GM18507 (cell line): ENCODE measurements at places on chromosomes 3 and 15.

GRCh38 chr3:15647611-15648167 lies 46.1 kb downstream of the BTD start:
- no peak for DNase-seq

- no peak for DNase-seq
Measured at GRCh38 chr3:138513090-138513843, 78.9 kb downstream of the ESYT3 start.

DNA sequence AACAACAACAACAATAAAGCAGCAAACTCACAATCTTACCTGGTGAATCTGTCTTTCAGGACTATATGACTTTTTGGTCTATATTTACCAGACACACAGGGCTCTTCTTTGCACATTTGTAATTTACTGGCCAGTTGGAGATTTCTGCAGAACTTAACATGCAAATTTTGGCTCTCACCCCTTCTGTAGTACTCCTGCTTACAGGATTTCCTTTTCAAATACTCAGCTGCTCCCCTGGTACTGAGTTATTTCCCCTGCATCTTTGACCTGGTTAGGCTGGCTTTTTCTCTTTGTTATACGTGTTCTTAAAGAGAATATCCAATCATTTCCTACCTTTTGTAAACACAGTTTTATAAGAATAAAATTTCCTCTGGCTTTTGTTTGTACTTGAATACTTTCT lies 228.0 kb downstream of the MBNL1 start:
- DNase-seq = no peak

DNA sequence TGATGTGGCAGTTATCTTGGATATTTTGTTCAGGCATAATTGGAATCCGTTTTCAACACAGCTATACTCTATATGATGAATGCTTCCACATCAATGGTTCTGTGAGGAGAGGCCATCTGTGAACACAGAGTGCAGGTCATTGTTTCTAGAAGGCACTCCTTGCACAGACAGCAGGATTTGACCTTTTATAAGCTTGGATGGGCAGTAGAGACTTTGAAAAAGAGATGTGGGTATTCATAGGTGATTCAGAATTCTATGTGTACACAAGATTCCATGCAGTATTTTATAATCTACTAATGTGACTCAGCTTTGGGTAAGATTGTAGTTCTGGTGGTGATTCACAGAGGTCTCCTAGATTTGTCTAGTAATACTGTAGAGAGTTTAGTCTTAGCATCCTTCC lies 12.5 kb downstream of the ARPP21 start:
- DNase-seq = no peak

DNA sequence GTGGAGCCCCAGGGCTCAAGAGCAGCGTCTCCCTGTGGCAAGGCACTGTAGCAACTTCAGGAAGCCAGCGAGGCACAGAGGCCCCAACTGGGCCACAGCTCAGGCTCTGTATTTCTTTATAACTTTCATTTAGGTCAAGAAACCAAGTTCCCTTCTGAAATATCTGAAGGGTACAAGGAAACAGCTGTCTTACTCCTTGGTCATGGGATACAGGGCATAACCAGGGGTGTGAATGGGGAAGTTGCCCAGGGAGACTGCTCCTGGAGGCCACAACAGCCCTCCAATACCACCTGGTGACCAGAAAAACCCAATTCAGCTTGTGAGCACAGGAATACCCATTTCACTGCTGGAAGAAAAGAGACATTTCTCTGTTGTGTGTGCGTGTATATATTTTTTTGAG lies 13.3 kb upstream of the SPTBN5 start:
- DNase-seq = no peak

DNA sequence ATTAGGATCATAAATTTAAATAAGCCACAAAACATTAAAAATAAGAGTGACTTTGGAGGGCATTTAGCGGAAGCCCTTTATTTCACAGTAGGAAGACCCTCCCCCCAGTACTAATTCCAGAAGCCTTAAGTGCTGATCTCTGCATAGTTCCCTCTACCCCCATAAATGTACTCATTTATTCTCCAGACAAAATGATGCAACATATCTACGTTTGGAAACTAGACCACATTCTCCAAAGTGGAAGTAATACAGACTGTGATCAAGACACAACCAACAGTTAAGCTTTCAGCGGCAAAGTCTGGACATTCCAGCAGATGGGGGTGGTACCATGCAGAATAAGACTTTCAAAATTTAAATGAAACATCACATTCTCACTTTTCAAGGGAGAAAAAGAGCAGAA lies 44.8 kb upstream of the RPS17 start:
- no peak for DNase-seq

DNA sequence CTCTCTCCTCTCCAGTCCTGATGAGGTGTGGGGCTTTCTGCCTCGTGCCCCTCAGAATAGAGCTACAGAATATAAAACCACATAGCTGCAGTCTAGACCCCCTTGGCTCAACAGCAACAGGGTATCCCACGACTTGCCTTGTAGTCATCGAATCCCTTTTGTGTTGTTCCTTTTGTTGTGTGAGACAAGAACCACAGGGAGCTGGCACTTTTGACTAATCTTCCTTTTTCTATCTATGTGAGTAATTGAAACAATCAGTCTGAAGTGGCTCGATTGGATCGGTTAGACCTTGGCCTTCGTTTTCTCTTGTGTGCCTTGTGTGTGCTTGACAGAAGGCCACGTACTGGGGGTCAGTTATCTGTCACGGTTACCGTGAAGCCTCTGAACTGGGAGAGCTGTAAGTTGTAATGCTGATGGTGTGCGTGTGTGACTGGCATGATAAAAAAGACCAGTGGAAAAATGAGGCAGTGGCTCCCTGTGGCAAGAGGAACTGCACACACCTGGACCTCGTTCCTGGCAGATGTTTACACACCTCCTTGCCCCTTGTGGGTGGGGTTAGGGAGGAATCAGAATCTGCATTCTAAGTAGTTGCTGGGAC lies 23.2 kb upstream of the IQCF6 start:
- DNase-seq = no peak

GRCh38 chr3:30620402-30621360 lies 14.3 kb downstream of the TGFBR2 start:
- no peak for DNase-seq

DNA sequence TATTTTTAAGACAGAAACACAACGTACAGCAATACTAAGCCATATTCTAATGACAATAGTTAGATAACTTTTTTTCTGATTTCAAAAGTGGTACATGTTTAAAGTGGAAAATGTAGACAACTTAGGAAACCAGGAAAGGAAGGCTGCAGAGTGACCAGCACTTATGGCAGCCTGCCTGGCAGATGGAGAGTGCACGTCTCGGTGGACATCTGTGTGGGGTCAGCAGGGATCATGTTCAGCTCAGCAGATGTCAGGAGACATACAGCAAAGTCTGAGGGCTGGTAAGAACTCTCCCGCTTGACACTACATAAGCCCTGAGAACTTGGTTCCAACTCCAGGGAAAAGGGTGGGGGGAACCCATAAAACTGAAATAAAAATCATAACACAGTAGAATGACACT lies 128.6 kb upstream of the ADPGK start:
- no peak for DNase-seq
